ENCODE measurements at places on chromosomes 1 and 21.

DNA sequence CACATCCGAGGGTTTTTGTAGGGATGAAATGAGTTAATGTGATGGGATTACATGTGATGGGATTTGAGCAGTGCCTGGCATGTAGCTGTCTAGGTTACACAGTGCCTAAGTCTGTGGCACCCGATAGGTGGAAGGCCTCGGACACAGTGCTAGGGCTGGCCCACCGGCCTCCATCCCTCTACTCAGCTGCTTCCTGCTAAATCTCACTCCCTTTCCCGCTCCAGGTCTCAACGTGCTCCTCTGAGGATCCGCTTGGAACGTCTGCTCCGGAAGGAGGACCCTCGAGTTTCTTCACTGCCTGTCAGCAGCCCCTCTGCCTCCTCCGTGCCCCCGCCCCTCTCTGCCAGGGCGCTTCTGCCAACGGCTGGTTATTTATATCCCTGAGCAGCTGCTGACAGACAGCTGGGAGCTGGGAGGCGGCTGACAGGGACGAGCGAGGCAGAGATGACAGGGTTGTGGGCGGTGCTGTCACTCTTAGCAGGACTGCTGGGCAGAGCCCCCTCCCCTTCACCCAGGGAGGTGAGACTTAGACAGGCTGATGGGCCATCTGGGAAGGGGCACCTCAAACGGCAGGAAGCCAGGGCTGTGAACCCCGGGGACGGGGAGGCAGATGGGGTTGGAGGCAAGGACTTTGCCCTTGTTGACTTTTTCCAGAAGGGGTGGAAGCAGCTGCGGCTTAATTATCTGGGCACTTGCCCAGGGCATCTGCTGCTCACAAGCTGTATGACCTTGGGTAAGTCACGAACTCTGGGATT is 26.6 kb upstream of the LRRN2 start:
- DNase-seq = peak; percentile 74

DNA sequence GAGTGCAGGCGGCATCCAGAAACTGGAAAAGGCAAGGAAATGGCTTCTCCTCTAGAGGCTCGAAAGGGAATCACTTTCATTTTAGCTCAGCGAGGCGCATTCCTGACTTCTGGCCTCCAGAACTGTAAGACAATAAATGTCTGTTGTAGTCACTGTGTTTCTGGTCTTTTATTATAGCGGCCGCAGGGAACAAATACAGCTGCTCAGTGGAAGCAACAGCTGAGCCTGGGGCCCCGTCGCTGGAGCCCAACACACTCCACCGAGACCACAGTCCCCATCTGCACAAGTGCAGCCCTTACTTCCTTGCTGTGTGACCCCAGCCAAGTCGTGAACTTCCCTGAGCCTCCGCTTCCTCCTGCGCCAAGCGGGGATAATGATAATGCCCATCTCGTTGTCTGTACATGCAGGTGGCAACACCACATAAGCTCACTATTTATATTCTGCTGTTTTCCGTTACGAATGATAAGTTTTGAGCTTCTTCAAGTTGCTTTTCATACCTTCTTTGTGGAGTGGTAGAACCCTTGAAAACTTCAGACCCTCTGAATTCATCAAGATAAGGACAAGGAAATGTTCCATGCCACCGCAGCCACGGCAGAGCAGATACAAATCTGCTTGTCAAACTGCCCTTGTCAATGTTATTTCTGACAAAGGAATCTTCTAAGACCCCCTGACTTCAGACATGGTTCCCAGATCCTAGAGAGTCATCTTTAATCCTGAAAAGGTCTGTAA is 3.2 kb upstream of the LAPTM5 start:
- no peak for DNase-seq

- DNase-seq = no peak
These were observed 22.8 kb upstream of the CDK18 start for GRCh38 chr1:205481629-205482151.

DNA sequence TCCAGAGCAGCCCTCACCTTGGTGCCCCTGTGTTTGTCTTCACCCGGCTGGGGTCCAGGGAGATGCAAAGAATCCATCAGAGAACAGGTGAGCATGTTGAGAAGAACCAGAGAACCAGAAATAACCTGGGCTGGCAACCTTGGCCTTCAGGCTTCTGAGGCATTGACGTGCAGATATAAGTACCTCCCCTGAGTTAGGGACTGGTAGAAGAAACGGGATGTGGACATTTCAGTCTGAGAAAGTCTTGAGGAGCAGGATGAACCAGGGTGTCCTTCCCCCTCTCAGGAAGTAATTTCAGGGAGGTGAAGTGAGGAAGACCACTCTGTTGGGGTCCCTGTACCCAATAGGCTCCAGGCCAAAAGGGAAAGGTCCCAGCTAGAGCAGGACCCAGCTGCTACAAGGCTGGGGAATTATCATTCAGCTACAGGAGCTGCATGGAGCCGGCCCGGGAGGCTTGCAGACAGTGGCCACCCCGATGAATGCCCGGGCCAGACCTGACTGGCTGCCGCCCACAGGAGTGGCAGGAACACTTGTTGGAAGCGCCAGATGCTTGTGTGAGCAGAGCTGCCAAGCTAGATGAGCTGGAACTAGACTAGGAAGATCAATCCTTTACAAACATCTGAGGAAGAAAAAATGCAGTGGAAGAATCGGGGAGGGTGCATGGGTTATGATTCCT is 1.7 kb upstream of the AURKAIP1 start:
- DNase-seq = no peak

GRCh38 chr1:206679738-206680211 is 4.9 kb upstream of the MAPKAPK2 start:
- DNase-seq = no peak

GRCh38 chr1:167066333-167067122 is 23.6 kb downstream of the GPA33 start:
- DNase-seq = peak; percentile 85

GRCh38 chr1:219373616-219373935 is 199.9 kb downstream of the LYPLAL1 start:
- no peak for DNase-seq

GRCh38 chr1:220241072-220241663 is 31.1 kb downstream of the RAB3GAP2 start:
- DNase-seq = no peak

GRCh38 chr21:34274001-34274400 is 89.8 kb upstream of the KCNE2 start:
- no peak for DNase-seq

DNA sequence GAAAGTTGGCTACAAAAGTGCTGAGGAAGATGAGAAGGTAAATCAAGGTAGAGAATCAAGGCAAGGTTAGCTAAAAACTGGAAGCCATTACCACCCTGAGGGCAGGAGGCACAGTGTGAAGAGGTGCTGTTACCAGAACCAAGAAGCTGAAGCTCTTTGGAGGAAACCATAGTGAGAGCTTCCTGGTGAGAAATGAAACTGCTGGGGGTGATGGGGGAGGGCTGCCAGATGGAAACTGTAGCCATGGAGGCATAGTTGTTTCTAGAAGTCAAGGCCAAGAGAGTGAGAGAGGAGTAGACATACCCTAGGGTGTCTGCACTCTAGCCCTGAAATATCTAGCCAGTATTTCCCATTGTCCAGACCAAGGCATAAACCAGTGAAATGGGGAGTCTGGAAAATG is 28.7 kb downstream of the IFI44 start:
- DNase-seq = no peak

GRCh38 chr21:44771896-44772525 is 29.6 kb downstream of the UBE2G2 start:
- no peak for DNase-seq

GRCh38 chr1:55589671-55590297 is 374.6 kb upstream of the USP24 start:
- no peak for DNase-seq

- DNase-seq = no peak
These were observed 617.5 kb downstream of the PTPRU start for GRCh38 chr1:29853716-29854330.

- DNase-seq = no peak
These were observed 58.5 kb downstream of the RIMS3 start for GRCh38 chr1:40606978-40607377.

- DNase-seq = no peak
These were observed 663 bp upstream of the GBP6 start for GRCh38 chr1:89363196-89363595.

DNA sequence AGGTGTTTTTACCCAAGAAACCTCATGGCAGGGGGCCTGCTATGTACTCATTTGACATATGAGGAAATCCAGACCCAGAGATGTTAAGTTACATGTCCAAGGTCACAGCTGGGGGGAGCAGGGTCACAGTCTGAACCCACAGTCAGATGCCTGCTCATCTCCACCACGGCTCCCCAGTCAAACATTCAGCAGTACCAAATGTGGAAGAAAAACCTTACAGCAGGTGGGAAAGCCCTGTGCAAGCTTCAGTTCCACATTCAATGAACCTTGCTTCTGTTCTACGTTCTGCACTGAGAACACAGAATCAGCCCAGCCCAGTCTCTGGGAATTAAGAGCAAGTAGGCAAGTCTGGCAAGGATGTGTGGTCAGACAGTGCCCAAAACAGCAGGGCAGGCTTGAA is 35.2 kb downstream of the LRP8 start:
- DNase-seq = no peak

DNA sequence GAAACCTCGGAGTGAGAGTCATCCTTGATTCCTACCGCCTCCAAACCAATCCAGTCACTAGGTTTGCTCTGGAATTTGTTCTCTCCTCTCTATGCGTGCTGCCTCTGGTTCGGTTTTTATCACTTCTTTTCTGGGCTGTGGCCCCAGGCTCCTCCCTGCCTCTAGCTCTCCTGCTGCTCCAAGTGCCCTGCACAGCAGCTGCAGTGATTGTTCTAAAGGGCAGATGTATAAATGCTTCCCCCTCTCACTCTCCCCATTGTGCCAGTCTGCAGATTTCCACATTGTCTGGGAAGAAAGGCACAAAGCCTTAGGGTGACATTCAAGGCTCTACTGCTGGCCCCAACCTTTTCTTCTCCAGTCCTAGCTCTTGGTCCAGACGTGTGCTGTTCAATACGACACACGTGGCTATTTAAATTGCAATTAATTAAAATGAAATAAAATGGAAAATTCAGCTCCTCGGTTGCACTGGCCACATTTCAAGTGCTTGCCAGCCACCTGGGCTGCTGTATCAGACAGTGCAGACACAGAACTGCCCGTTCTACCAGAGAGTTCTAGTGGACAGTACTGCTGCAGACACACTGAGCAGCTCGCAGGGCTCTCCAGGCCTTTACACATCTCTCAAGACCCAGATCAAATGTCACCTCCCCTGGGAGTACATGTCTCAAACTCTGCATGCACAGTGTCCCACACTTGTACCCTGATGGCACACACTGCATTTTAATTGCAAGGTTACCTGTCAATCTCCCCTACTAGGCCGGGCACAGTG is 12.4 kb downstream of the TRIM62 start:
- no peak for DNase-seq

- DNase-seq = no peak
These were observed 11.4 kb downstream of the EMC1 start for GRCh38 chr1:19239876-19240275.

GRCh38 chr1:169999761-170000160 is 74.7 kb downstream of the KIFAP3 start:
- no peak for DNase-seq

GRCh38 chr1:159829273-159829634 is 2.6 kb downstream of the SLAMF8 start:
- DNase-seq = peak; percentile 60

- DNase-seq = no peak
These were observed 53.5 kb downstream of the KIRREL1 start for GRCh38 chr1:158046715-158047510.

DNA sequence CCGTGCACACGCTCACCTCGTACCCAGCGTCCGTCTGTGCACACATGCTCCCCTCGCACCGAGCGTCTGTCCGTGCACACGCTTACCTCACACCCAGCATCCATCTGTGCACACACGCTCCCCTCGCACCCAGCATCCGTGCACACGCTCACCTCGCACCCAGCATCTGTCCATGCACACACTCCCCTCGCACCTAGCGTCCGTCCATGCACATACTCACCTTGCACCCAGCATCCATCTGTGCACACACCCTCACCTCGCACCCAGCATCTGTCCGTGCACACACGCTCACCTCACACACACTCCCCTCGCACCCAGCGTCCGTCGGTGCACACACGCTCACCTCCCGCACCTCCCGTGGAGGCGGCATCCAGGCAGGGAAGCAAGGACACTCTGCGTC is 24.4 kb upstream of the COL18A1 start:
- DNase-seq = peak; percentile 1

- DNase-seq = no peak
These were observed 20.9 kb downstream of the SOX13 start for GRCh38 chr1:204093781-204094180.

DNA sequence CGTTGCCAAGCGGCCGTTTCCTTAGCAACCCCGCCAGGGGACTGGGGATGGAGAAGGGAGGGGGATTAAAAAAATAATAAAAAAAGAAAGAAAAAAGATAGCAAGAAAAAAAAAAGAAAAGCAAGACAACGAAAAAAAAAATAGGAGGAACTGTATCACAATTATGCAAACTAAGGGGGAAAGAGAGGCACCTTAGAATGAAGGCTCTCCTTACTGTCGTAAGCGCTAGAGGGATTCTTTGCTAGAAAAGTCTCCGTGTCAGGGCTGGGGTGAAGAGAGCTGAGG is 625 bp upstream of the NEGR1 start:
- no peak for DNase-seq

DNA sequence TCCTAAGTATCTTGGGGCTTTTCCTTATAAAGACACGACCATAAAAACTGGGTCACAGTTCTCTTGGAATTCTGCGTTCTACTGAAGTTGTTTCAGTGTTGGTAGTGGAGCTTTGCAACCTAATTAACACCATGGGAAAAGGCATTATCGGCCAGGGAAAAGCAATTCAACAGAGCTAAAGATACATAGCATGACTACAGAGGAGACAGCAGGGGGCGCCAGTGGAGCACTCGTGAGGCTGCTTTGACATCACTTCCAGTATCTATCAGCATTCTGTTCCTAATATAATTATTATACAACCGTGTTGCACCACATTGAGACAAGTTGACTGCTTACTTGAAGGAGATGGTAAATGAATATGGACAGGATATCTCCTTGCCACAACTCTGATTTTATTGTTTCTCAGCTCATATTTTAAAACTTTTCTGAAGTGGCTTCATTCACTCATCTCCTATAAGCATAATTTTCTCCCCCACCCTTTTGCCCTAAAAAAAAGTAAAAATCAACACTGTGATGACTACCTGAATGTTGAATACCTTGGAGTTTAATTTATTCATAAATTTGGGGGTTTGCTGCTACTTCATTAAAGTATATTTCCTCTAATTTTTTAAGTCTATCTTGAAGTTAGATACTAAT is 39.4 kb downstream of the ZP4 start:
- DNase-seq = peak; percentile 78

All from BE2C (cell line).